ENCODE measurements at places on chromosomes 5 and 9.
A peak's percentile ranks its signal among the peaks of the same experiment; 100 is the strongest.

- no peak for DNase-seq
Measured at GRCh38 chr9:114235033-114235661, 79.8 kb downstream of the COL27A1 start.

- DNase-seq, result peak; percentile 11
Measured at GRCh38 chr9:81211741-81212140, 477.6 kb downstream of the TLE1 start.

GRCh38 chr5:154084062-154084639 lies 45.4 kb downstream of the MFAP3 start:
- DNase-seq, result no peak

DNA sequence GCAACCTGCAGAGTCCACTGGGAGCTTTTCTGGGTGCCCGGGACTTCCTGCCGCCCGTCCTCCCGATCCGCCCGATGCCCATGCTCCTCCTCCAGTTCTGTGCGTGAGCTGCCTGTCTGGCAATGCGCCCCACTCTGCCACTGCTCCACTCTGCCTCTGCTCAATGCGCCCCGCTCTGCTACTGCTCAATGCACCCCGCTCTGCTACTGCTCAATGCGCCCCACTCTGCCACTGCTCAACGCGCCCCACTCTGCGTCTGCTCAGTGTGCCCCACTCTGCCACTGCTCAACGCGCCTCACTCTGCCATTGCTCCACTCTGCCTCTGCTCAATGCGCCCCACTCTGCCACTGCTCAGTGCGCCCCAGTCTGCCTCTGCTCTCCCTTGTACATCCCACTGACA lies 436.0 kb downstream of the NR2F1-AS1 start:
- no peak for DNase-seq

DNA sequence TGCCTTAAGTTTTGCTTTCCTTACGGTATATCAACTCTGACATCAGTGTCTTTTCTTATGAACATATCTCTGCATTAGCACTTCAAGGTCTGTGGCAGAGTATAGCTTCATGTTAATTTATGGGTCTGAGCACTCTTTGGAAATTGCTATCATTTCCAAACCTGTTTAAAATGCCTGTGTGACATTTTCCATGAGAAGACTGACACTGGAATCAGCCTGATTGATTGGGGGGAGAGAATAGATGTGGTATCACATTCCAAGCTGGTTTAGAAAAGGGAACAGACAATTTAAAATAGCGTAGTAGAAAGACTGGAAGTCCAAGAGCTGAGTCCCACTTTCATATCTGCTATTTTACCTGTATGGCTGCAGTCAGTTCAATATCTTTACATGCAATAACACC lies 272.1 kb upstream of the CDH10 start:
- DNase-seq, result no peak

DNA sequence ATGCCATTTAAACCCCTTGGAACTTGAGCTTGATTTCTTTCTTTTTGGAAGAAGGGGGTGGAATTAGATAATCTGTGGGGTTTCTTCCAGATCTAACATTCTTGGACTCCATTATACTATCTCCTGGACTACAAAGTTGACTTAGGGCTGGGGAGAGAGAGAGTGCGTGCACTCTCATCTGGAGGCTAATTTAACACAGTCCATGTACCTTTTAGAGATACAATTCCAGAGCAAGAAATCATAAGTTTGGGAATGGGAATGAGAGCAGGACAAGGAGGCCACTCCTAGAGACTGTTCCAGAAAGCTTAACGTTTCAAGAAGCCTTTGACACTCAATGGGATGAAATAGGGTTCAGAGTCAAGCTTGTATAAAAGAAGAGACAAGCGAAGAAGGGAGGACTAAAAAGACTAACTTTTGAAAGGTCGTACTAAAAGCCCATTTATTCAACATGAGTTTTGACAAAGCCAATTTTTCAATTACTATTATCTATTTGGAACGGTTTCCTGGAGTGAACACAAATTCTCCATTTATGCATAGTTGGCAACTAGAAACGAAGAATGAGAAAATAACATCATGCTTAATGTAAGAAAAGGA lies 83.4 kb downstream of the ACTL7B start:
- no peak for DNase-seq

DNA sequence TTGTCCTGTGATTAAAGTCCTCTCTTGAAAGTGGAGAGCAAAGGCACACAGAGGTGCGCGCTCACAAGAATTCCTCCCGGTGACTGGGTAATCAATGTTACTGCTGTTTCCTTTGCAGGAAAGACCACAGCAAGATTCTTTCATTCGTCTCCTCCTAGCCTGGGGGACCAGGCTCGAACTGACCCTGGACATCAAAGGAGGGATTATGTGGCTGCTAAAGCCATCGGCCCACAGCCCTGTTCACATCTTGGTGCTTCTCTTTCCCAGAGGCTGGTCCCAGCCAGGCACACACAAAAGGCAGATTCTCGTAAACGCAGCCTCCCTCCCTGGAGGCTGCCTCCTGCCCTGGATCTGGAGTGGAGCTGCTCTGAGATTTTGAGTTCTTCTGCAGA lies 230.9 kb downstream of the FANCC start:
- no peak for DNase-seq

DNA sequence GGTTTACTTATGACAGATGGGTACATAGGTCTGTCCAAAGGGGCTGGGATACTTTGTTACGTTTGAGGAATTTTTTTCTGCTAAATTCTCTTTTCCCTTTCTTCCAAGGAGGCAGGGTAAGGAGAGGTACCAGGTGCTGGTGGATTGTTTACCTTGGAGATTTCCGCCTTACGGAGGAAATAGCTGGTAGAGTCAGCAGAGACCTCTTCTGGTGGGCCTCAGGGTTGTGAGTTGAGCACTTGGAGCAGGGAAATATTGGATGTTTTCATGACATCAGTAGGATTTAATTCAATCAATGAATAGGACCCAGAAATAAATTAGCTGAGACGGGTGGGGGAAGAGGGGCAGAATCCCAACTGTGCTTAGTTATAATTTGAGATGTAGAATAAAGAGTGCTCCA lies 60.0 kb upstream of the TAF11L2 start:
- no peak for DNase-seq

- DNase-seq, result no peak
Measured at GRCh38 chr5:1654786-1655495, 131.2 kb upstream of the LPCAT1 start.

DNA sequence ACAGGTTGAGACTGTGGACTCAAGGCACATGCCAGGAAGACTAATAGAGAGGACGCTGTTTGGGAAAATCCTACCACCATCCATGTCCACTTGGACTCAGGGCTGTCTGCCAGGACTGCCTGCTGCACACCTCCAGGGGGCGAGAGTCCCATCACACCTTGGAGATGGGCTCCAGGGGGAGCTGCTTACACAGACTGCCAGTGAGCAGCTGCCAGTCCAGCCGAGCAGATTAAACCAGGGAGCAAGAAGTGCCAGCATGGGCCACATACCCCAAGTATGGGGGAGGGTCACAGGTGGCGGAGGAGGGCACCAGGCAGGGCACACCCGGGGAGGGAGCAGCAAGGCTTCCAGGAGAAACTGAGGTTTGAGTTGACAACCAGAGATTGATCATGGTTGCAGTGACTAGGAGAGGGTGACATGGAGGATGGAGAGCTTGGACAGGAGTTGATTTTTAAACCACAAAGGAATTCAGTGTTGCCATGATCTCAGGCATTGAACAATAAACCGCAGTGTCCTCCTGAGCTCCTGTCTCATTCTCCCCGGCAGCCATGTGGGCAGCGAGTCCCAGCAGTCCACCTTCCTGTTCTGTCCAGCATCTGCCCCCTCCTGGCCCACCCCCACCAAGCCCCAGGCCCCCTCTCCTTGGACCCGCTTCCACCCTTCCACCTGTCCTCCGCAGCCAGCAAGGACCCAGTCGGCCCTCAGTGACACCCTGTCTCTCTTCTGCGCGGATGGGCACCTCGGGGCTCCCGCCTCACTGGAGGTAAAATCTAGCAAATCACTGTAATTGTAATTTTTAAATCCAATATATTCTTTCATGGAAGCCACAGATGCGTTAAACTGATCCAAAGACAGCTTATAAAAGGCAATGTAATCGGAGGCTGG lies 3.1 kb upstream of the VAV2 start:
- DNase-seq, result peak; percentile 25

GRCh38 chr5:160044967-160045366 lies 36.0 kb downstream of the TTC1 start:
- DNase-seq, result no peak

GRCh38 chr5:156587012-156587411 lies 260.0 kb downstream of the SGCD start:
- no peak for DNase-seq

DNA sequence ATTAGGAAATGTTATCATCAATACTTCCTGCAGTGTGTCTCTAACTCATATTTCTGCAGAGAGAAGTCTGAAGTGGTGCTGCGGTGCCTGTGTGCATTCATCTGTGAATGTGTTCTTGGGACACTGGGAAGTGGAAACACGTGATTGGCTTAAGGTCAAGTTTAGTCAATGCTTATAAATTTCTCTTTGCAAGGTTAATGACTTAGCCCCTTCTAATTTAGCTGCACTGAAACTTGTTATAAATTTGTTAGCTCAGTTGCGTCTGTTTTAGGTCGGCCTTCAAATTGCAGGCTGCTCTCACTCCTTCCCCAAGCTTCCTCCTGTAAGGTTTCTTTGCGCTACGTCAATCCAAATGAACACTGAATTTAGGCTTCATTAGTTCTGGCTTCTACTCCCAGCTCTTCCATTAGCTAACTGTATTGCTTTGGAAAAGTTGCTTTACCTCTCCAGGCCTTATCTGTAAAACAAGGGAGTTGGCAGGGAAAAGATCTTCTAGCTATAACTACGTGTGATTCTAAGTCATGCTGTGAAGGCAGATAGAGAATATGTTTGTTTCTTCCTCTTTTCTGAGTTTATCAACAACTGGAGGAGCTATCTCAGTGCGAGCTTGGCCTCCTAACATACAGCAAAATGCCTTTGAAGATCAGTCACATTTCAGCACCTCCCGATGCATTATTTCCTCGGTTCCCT lies 341.8 kb downstream of the NFIB start:
- no peak for DNase-seq

DNA sequence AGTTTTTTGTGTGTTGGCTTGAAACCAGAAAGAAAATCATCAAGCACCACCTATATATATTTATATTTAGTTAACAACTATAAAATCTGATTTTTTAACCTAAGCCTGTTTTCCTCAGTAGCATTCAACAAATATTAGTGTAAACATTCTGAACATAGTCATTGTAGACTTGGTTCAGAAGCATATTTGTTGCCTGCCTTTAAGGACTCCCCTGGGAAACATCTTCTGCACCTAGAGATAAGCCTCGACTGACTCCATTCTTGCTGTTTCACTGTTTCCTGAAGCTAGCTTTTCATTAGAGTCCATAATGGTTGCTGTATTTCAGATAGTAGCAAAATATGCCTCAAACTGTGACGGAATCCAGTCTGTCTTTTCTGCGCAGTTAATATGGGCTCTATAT lies 123.5 kb downstream of the TRIO start:
- DNase-seq, result no peak

- no peak for DNase-seq
Measured at GRCh38 chr5:41459557-41459956, 50.8 kb downstream of the PLCXD3 start.

DNA sequence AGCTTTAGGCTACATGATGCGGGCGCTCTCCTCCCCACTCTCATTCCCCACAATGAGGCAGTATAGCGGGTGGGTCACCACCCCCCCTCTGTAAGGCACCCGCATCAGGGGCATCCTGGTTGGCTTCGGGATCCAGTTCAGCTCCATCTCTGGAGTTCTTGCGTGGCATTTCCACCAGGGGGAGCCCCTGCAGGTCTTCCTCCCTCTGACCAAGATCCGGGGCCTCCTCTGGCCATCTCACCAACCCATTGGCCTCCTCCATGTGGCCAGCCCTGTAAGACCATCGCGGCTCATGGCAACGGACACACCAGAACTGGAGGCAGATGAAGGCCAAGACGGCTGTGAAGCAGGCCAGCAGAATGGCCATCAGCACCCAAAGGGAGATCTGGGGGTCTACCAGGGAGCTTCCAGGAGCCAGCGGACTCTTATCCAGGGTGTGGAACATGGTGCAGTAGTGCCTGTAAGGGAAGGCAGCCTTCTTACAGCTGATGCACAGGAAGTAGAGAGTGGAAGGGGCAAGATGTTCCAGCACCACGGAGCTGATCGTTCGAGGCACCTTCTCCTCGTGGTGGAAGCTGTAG lies 77.0 kb downstream of the CYFIP2 start:
- peak; percentile 45 for DNase-seq

DNA sequence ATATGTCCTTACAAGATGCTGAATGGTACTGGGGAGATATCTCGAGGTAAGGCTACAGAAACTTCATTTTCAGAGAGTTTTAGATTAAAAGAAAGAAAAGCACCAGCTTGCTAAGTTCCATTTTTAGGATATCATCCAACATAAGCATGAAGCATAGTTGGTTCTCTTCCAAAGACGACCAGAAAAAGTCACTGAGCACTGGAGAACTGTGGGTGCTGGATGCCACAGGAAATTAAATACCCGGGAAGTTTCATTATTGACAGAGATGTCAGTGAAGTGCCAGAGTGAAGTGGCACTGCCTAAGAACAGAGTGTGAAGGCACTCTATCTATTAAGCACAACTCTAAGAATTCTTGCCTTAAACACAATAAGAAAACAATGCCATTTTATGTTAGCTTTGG lies 76.8 kb downstream of the PIK3R1 start:
- DNase-seq, result peak; percentile 49

DNA sequence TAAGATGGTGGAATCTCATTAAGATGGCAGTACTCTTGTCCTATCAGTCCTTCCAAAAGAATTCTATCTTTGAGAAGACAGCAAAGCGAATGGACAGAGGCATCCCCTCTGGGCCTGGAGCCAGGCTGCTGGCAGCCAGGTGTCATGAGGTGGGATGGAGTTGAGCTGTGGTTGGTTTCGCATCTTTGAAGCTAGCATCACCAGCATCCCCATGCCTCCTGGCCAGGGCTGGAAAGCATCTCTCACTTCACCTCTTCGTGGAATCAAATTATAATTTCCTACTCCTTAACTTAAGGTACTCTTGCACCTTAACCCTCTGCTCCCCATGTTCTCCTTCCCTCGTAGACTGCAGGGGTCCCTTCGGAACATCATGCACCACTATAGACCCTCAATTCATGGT lies 248.3 kb downstream of the GADD45G start:
- DNase-seq, result no peak

DNA sequence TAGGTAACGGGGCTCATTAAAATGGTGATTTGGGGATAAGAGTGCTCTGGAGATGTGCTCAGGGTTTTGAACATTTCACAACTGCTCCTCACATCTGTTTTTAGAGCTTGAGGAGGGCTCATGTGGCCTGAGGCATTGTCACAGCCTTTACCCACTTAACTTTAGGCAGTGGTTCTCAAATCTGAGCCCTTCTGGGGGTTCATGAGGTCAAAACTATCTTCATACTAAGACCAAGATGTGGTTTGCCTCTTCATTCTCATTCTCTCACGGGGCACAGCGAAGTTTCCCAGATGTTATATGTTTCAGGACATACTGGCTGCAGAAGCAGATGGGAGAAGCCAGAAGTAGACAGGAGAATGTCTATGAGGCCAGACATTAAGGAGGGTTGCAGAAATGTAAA lies 38.4 kb downstream of the STXBP1 start:
- no peak for DNase-seq

All from EL (cell line).